ENCODE measurements at places on chromosomes 4 and X. TPM values are rescaled to one million over a fixed set of nuclear protein-coding genes. Genes with fewer than 3 reads are reported as not detected.

- no peaks in the 10 kb centered on the region for H3K27me3 ChIP-seq
- H3K27ac ChIP-seq = no peak overlapping the region
- H3K36me3 ChIP-seq = no peaks in the 10 kb centered on the region
- no peaks in the 10 kb centered on the region for H3K4me1 ChIP-seq
- DNase-seq = no peak
Observed at GRCh38 chr4:168856312-168856711, 153.7 kb downstream of the CBR4 start.

MTNR1A gene
- total RNA-seq = 1.6 TPM

- no peaks in the 10 kb centered on the region for H3K4me1 ChIP-seq
- no peak overlapping the region for H3K4me3 ChIP-seq
- H3K27ac ChIP-seq = no peak overlapping the region
- H3K36me3 ChIP-seq = peaks cover 6% of the 10 kb centered on the region
- no peaks in the 10 kb centered on the region for H3K27me3 ChIP-seq
- DNase-seq = no peak
Observed at GRCh38 chr4:15065516-15065915, 63.2 kb downstream of the CPEB2 start.

CYLC1 gene
- not detected for total RNA-seq

DNA sequence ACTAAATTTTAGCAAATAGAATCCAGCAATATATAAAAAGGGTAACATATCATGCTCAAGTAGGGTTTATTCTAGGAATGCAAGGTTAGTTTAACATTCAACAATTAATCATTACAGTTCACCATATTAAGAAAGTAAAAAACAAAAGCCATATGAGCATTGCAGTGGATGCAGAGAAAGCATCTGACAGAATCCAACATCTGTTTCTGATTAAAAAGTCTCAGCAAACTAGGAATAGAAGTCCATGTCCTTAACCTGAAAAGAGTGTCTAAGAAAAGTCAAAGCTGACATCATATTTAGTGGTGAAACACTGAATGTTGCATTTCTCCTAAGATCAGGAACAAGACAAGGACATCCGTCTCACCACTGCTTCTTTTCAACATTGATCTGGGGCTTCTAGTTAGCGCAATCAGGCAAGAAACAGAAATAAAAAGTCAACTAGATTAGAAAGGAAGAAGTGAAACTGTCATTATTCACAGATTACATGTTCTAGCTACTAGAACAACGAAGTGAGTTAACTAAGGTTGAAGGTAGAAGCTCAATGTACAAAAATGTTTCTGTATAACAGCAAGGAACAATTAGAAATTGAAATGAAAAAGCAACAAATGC lies 49.3 kb downstream of the MRPL1 start:
- H3K4me1 ChIP-seq = no peaks in the 10 kb centered on the region
- no peak for DNase-seq
